SHP77 treated with DMSO at 0.1 percent for 48 hours (cell line): ENCODE measurements at places on chromosomes 12 and 14.

- DNase-seq = no peak
These were observed 89.0 kb downstream of the SLC24A4 start for GRCh38 chr14:92411941-92412340.

GRCh38 chr14:49733836-49734235, 34.1 kb upstream of the KLHDC2 start:
- no peak for DNase-seq

- no peak for DNase-seq
These were observed 5.8 kb upstream of the EGLN3 start for GRCh38 chr14:33956640-33957039.

DNA sequence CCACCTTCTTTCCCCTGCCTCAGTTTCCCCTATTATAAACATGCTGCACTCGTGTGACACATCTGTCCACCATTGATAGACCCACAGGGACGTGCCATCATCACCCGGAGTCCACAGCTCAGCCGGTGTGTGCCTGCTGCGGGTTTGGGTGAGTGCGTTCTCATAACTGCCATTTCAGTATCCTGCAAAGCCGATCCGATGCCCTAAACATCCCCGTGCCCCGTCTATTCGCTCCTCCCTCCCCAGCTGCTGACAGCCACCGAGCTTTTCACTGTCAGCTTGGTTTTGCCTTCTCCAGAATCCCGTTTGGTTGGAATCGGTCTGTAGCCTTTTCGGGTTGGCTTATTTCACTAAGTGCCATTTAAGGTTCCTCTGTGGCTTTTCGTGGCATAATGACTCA, 3.9 kb downstream of the LRCOL1 start:
- no peak for DNase-seq

DNA sequence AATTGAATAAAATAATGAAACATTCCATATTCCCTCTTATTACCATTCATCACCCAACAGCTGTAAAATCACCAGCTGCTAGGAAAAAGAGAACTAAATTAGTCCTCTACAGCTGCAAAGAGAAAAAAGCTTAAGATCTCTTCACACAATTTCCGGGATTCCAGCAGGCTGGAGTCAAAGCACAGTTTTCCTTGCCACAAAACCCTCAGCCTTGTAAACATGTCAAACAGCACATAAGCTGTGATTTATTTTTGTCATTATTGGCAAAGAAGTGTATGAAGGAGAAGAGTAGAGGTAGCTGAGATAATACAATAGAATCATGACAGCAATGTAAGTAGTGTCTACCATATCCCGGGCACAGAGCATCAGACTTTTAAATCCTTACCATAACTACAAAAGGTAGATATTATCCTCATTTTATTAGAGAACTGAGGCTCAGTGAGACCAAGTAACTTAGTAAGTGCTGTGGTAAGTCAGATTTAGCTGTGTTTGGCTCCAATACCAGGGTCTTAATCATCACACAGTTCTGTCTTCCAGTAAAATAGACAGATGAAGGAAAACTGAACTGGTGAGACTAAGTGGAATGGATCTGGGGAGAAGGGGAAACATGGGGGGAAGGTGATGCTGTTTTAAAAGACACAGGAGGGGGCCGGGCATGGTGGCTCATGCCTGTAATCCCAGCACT, 57.3 kb downstream of the NTN4 start:
- DNase-seq = peak; percentile 19

GRCh38 chr14:99156090-99156425, 115.9 kb downstream of the BCL11B start:
- no peak for DNase-seq

DNA sequence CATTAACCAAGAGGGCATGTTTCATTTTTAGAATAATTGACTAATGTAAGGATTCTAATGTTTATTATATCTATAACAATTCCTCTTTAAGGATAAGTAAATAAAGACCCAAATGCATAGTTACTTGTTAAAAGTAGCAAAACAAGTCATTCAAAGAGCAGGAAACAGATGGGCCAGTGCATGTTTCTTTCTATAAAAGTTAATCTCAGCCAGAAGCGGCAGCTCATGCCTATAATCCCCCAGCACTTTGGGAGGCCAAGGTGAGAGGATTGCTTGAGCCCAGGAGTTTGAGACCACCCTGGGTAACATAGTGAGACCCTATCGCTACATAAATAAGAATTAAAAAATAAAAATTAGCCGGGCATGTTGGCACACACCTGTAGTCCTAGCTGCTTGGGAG, 391.0 kb upstream of the RGS6 start:
- DNase-seq = no peak

GRCh38 chr14:24784981-24785380, 151.0 kb upstream of the GZMB start:
- DNase-seq = peak; percentile 3

- no peak for DNase-seq
These were observed 574 bp downstream of the WNK1 start for GRCh38 chr12:752695-753610.

DNA sequence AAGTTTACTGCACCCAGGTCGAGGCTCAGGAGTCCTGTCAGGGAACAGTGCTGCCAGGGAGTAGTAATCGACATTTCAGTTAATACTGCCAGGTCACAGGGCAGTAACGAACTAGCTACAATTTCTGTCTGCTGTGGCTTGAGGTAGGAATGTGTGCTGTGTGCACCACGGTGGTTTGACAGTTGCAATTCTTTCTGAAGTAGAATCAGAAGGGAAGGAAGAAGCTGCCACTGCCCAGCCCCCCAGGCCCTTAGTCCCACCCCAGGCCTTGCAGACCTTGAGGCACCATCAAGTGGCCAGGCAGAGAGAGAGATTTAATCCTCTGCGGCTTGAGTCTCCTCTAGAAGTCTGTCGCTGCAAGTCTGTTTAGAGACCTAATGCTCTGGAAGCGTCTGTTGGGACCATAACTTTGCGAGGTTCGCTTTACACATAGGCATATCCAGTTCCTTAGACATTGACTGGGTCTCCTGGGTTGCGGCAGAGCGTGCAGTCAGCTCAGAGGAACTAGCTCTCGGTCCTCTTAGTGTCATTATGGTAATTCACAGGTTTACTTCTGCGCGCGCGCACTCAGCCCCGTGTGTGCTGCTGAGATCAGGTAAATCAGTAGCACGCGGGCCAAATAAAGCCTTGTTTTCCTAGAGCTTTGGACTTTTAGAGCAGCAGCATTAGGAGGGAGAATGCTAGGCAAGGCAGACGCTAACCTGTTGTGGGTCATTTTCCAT, 9.8 kb downstream of the NKX2-1 start:
- peak; percentile 74 for DNase-seq

DNA sequence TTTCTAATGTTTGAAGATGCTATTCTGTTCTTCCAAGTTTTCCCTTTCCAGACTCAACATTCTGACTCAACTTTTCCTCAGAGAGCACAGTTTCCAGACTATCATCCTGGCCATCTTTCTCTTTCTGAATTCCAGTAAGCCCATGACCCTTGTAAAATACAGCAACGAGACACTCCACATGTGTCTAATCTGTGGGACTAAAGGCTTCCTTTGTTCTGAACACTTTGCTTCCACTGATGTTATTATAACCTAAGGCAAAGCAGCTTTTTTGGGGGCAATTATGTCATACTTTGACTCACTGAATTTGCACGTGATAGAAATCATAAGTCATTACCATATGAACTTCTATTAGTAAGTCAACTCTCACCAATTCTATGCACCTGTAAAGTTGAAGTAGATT, 6.3 kb upstream of the ART4 start:
- DNase-seq = no peak

DNA sequence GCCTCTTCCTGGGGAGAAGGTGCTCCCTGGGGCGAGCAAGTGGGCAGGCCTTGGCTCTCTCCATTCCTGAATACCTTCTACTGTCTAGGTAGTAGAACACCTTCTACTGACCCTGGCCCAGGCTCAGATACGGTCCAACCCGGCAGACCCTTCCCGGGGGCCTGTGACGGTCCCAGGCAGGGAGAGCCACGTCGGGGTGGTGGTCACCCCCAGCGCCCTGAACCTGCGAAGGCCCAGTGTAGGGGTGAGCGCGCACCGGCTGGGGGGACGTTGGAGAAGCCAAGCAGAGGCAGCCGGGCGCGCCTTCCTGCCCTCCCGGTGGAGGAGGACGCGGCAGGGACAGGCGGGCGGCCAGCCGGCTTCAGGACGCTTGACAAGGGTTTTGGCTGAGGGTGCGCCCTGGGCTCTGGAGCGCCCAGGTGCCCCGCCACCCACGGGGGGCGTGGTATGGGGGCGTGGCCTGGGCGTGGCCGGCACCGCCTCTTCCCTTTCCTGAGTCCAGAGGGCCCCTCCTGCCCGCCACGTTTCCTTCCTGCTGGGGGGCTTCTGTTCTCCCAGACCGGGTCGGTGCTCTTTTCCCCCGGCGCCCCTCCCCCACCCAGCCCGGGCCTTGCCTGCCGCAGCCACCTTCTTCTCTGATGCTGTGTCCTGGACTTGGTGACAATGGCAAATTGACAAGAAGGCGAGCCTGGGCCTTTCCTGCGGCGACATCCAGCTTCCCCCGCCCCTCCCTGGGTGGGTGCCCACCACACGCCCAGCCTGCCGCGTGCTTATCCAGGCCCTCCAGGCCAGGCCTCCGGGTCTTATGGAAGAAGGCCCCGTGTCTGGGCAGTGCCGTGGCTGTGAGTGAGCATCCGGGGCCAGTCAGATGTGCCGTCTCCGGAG, 24.5 kb upstream of the PPP1R13B start:
- DNase-seq = no peak

GRCh38 chr12:12683725-12684124, 12.3 kb downstream of the GPR19 start:
- no peak for DNase-seq

GRCh38 chr14:69473260-69473659, 11.3 kb upstream of the PLEKHD1 start:
- no peak for DNase-seq

- no peak for DNase-seq
These were observed 171.2 kb downstream of the ZFP36L1 start for GRCh38 chr14:68621400-68622365.

GRCh38 chr12:64611341-64612284, 1.3 kb downstream of the RASSF3 start:
- DNase-seq = no peak

- no peak for DNase-seq
These were observed 47.9 kb upstream of the PLEKHG7 start for GRCh38 chr12:92654929-92655328.

DNA sequence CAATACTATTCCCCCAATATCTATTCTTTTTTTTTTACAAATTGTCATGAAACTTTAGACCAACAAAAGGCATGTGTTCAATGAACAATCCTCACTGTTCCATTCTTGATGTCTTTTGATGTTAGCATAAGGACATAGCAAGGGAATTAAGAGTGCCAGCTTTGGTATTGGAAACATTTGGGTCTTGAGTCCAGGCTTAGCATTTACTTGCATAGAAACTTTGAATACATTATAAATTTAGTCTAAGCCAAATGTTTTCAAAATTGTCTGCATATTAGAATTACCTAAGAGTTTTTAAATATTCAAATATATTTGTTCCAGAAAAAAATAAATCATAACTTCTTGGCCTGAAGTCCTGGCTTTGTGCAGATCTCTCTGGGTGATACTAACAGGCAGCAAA, 406.5 kb downstream of the LRFN5 start:
- DNase-seq = no peak
